ENCODE measurements at places on chromosomes 7 and 10.

DNA sequence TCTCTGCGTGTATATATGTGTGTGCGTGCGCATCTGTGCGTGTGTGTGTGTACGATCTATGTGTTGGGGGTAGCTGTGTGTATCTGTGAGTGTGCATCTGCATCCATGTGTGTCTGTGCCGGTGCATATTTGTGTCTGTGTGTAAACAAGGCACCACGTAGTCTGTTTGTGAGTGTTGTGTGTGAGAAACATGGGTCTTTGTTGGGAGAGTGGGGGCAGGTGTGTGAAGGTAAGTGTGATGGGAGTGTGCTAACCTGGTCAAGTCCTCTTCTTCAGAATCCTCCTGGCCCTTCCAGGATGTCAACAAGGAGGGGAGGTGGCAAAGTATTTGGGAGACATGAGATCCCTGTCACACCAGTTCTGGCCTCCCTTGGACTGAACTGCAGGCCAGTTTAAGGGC, 87.2 kb downstream of the HIF1AN start:
- DNase-seq, result no peak

- DNase-seq, result no peak
Observed at GRCh38 chr7:38382684-38383083, 109.2 kb upstream of the TARP start.

GRCh38 chr10:1665021-1665661, 72.2 kb downstream of the ADARB2 start:
- no peak for DNase-seq

- DNase-seq, result no peak
Observed at GRCh38 chr7:123271231-123271630, 71.5 kb upstream of the SLC13A1 start.

DNA sequence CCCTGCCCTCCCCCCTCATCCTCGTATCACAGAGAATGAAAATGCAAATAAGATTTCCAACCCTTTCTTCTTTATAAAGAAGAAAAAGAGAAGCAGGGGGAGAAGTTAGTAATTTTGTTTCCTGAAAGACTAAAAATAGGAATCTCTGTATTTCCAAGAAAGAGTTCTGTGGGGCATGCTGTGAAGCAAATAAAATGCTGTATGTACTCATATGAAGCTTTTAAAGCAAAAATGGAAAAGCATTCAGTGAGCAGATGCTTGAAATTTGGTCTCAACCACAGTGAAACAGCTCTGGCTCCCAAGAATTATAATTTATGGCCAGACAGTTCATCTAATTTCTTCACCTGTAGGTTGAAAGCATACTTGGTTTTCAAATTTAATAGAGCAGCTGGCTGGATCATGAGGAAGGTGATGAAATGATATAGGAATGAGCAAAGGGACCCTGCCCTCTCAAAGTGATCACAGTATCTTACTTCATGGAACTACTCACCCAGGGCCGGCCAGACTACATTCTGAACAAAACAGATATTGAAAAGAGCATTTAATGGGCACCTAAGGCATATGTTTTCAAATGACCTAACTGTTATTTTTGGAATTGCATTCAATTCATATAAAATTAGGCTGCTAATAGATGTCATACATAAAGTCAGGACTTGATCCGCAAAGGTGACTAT, 31.4 kb downstream of the SVIL start:
- DNase-seq, result no peak

GRCh38 chr10:131448883-131449282, 137.4 kb upstream of the TCERG1L start:
- no peak for DNase-seq

GRCh38 chr7:148670807-148671206, 27.9 kb upstream of the CUL1 start:
- no peak for DNase-seq
